GM12891 (cell line): ENCODE measurements at places on chromosomes 12 and 14.

GRCh38 chr12:12561371-12562015 is 1.2 kb downstream of the DUSP16 start:
- no peak for DNase-seq

DNA sequence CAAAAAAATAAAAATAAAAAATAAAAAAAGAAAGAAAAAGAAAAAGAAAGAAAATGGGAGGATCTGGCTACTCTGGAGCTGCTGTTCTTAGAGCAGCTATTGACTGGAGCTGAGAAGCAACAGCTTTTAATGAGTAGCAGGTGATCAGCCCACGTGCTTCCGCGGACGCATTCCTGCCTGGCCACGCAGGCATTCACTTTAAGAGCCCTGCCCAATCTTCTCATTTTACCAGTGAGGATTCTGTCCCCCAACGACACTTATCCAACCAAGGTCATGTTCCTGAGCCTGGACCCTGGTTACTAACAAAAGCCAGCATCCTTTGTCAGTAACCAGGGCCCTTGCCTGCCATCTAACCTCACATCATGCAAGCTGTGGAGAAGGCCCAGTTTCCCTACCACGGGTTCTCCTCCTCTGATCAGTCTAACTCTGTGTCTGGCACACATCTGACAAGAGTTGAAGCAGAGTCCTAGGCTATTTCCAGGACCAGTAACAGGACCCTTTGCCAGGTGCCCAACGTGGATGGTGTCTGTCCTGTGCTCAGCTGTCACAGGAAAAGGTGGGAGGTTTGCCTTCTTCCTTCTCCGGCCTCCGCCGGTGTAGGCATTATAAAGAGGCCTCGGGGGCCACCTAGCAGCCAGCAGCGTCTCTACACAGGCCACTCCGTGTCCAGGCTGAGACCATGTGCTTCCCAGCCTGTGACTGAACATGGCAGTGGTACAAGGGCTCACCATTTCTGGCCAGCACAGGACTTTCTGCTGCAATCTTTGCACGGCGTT is 60.9 kb upstream of the GPATCH2L start:
- DNase-seq, result peak; percentile 36

DNA sequence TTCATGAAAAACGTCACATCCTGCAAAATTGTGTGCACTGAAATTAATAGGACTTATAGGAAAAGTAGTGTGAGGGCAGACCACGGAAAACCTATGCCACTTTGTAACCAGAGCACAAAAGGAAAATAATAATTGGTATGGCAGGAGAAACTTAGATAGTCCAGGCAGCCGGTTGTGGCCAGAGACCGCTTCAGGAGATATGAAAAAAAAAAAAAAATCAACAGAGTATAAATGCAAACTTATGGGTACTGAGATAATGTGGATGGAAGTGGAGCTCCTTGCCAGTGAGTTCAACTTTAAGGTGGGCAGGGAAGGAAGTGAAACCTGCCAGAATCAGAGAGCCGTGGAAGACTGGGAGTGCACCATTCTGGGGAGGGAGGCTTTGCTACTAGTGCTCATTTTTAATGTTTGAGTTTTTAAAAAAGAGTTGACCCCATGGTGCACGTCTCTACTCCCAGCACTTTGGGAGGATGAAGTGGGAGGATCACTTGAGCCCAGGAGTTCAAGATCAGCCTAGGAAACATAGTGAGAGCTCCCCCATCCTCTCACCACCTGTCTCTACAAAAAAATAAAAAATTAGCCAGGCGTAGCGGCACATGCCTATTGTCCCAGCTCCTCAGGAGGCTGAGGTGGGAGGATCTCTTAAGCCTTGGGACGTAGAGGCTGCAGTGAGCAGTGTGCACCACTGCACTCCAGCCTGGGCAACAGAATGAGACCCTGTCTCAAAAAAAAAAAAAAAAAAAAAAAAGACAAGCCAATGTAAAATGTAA is 34.3 kb upstream of the METAP2 start:
- no peak for DNase-seq

GRCh38 chr14:91286530-91286937 is 42.0 kb upstream of the GPR68 start:
- DNase-seq, result peak; percentile 63

DNA sequence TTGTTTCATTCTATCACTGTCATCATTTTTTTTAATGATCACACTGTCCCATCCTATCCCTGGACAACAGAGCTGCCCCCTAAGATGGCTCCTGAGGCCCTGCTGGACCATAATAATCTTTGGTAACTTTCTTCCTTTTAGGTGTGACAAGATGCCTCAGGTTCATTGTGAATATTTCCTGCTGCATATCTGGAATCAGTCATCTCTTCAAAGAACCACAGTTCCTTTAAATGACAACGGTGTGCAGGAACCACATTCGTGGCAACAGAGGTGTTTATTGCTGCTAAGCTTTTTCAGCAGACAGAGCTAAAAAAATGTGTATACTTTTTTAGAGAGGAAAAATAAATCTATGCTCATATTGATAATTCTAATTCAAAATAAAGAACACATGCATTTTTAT is 312.9 kb downstream of the MED13L start:
- no peak for DNase-seq

- no peak for DNase-seq
These were observed 35.2 kb downstream of the CEP128 start for GRCh38 chr14:80906336-80906735.

- no peak for DNase-seq
These were observed 319 bp downstream of the GALNT6 start for GRCh38 chr12:51390891-51391282.

DNA sequence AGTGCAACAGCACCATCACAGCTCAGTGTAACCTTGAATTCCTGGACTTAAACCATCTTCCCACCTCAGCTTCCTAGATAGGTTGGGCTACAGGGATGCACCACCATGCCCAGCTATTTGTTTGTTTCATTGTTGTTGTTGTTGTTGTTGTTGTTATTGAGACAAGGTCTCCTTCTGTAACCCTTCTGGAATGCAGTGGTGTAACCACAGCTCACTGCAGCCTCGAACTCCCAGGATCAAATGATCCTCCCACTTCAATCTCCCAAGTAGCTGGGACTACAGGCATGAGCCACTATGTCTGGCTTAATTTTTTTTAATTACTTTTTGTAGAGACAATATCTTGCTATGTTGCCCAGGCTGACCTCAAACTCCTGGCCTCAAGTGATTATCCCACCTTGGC is 1.2 kb upstream of the NEMP1 start:
- DNase-seq, result no peak

GRCh38 chr12:30945443-30946164 is 19.1 kb downstream of the TSPAN11 start:
- no peak for DNase-seq

GRCh38 chr12:111685811-111686573 is at the start of the genes ACAD10 and BRAP:
ACAD10 (plus strand) TSS chr12:111686053; CDS start chr12:111692710, 6,657 bp downstream.
BRAP (minus strand) TSS chr12:111685956; CDS start chr12:111685792, 164 bp downstream.
- peak; percentile 94 for DNase-seq

DNA sequence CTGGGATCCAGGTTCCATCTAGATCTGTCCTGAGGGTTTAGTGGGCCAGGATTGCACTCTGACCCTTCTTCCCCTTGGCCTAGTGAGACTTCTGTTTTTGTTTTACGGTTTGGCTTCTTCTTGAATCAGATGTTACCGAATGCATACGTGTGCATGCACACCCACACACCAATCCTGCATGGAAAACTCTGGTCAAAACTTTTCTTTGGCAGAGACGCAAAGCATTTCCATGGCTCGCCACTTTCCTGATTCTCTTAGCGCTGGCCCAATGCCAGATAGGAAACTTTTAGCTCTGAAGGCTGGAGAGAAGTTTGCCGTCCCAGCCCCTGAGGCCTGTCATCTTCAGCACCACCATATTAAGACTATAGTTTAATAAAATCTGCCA is 67.4 kb upstream of the ACTN1 start:
- DNase-seq, result no peak

DNA sequence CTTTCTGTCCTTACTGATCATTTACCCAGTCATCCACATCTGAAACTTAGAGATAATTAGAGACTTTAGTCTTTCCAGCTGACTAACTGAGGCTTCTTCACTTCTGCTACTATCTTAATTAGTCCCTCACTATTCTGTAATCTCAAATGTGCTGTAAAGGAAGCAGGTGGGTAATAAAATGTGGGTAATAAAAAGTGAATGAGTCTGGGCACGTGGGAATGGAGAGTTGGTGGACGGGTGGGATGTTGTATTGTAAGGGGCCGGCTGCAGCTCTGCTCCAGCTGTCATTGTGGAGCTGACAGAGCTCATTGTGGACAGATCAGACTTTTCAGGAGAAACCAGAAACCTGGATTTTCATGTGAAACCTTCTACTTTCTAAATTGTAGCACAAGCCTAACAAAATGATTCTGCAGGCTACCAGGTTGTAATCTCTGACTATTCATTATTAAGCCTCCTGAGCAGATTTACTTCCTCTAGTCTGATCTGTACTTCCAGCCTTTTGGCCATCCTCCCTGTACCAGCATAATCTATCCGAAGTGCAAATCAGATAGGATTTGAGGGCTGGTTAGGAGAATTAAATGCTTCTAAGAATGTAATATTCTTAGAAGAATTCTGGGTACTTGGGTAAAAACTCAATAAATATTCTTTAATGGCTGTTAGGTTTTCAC is 42.0 kb upstream of the BMAL2 start:
- DNase-seq, result no peak

DNA sequence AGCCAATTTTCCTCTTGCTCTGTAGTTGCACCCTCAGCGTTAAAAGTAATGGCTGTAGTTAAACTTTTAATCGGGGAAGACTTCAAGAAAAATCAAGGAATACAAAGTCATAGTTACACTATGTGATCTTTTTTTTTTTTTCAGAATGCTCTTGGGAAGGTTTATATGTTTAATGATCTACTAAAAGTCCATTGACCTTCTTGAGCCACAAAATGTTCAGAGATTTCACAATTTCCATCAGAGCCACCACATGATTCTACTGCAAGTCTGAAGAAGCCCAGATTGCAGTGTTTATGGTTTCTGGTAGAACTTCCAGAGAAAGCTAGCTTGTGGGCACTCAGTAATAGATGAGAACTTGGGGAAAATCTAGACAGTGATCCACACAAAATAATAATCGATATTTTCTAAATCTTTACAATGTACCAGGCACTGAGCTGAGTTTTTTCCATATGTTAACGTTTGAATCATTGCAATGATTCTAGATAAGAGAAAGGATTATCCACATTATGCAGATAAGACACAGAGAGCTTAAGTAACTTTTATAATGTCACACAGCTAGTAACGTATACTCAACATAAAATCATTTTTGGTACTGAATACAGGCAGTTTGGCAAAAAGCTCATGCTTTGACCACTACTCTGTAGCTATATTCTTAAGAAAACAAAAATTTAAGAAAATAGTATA is 38.3 kb downstream of the GYS2 start:
- DNase-seq, result no peak

GRCh38 chr14:21913759-21914158 is 240.1 kb upstream of the OR4E1 start:
- no peak for DNase-seq

DNA sequence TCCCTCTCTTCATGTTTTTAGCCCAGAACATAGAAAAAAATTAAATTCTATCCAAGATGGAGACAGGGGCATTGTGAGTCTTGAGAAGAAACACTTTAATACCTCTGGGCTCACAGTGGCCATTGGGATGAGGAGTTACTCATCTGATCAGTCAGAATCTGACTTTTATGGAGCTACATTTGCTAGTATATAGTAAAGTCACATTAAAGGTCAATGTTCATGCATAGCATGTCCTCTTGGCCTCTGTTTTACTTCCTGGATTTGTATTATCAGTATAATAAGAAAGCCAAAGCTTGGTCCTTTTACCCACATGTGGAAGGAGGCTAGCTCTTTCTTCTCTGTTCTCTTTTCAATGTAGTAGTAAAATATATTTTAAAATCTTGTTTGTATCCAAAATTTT is 93.6 kb upstream of the CNOT2 start:
- DNase-seq, result no peak

DNA sequence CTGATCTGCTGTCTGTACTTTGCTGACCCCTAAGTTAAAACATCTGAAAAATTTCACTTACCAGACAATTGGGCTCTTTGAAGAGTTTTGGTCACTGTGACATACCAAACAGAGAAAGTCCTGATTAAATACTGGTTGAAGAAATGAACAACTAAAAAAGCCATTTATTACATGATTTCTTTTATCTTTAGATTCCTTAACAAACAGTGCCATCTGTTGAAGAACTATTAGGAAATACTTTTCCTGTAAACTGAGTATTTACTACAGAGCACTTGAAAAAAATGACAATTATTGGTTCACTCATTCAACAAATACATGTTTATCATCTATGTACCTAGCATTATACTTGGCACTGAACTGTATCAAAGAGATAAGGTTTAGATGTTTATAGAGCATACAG is 6.5 kb upstream of the WASHC4 start:
- DNase-seq, result no peak

- no peak for DNase-seq
These were observed 148.1 kb upstream of the LRIG3 start for GRCh38 chr12:59068436-59068835.

DNA sequence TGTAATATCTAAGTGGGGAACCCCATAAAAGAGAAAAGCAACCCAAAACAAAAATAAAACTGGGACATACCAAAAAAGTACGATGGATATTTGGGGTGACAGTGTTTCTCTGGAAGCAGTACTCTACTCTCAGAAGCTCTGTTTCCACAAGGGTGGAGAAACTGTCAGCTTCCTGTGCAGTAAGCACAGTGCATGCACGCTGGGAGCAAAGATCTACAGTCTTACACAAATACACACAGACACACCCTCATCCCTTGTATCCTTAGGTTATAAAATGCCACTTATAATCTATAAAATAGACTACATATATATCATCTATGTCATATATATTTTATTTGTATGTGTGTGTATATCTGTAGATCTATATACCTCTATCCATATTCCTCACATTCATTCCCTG is 225.8 kb upstream of the SOX5 start:
- DNase-seq, result no peak

- DNase-seq, result no peak
These were observed 2.8 kb downstream of the DYRK4 start for GRCh38 chr12:4564818-4565217.

- DNase-seq, result no peak
These were observed 2.3 kb downstream of the KDM2B start for GRCh38 chr12:121578230-121579189.

DNA sequence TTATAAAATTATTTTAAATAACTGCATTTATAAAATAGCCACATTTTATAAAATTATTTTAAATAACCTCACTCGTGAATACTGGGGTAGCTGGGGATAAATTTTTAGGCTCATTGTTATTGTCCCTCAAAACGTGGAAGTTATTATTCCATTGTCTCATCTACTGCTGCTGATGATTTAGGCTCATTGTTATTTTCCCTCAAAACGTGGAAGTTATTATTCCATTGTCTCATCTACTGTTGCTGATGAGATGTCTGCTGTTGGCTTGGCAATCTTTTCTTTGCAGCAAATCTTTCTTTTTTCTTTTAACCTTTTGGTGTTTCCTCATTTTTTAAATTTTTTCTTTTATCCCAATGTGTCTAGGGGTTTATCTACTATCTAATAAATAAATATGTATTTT is 182.6 kb upstream of the PZP start:
- DNase-seq, result no peak
